ENCODE measurements at places on chromosomes 5 and 9. TPM values are rescaled to one million over a fixed set of nuclear protein-coding genes. Genes with fewer than 3 reads are reported as not detected.

The AGXT2 gene
- not detected for total RNA-seq

The CCDC107 gene
- 35.4 TPM for total RNA-seq

The CLTA gene
- total RNA-seq, result 461 TPM

The RNF183 gene
- total RNA-seq, result not detected

The CRHBP gene
- total RNA-seq, result not detected
